Retina (tissue), 1 donor: ENCODE measurements at places on chromosomes 16 and 17.

- peak; percentile 71 for DNase-seq
Measured at GRCh38 chr16:71894229-71894920, 956 bp upstream of the IST1 start.

DNA sequence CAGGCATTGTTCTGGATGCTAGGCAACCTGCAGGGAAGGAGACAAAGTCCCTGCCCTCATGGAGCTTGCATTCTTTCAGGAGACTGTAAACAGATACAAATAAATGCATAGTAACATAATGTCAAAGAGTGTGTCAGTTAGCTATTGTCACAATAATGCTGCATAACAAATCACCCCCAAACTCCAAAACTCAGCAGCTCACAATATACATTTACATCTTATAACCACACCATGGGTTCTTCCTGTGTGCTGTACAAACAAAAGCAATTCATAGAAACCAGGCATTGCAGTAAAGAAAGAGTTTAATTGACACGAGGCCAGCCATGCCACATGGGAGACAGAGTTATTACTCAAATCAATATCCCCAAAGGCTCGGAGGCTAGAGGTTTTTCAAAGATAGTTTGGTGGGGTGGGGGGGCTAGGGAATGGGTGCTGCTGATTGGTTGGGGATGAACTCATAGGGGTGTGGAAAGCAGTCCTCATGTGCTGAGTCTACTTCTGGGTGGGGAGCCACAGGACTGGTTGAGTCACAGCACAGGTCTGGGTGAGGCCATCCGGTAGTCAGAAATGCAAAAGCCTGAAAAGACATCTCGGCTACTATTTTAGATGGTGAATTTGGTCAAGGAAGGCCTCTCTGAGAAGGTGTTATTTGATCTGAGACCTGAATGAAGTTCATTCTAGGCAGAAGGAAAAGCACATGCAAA is 79.0 kb downstream of the GPRC5B start:
- no peak for DNase-seq

DNA sequence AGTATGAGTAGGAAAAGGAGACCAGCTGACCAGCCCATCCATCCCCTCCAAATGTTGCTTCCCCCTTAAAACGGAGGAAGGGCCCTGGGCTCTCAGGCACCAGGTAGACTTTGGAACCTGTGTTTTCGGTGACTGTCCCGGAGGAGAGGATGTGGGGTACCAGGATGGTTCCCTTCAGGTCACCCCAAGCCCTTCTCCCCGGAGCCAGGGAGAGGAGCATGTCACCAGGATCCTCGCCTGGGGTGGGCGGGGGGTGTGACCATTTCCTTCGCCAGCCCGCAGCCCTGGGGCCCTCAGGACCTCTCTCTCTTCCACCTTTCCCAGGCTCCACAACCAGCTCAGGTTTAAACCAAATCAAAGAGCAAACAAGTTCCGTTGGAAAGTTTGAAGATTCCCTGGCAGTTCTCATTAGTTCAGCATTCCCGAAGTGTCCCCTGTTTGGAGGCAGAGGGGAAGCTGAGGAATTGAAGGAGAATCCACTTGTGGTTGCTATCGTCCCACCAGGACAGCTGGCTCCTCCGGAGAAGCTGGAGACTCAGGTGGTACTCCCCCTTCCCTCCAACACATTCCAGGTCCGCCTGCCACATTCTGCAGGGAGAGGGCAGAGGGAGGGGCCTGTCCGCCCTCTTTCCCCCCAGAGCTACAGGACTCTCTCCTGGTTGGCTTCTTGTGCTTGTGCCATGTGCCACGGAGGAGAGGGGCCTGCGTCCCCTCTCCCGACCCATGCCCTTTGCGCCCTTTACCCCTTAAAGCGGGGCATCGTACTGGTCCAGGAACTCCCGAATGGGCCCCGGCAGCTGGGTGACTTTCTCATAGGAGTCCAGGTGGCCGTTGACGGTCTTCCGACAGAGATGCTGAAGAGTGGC is 2.0 kb downstream of the SOCS3 start:
- no peak for DNase-seq

DNA sequence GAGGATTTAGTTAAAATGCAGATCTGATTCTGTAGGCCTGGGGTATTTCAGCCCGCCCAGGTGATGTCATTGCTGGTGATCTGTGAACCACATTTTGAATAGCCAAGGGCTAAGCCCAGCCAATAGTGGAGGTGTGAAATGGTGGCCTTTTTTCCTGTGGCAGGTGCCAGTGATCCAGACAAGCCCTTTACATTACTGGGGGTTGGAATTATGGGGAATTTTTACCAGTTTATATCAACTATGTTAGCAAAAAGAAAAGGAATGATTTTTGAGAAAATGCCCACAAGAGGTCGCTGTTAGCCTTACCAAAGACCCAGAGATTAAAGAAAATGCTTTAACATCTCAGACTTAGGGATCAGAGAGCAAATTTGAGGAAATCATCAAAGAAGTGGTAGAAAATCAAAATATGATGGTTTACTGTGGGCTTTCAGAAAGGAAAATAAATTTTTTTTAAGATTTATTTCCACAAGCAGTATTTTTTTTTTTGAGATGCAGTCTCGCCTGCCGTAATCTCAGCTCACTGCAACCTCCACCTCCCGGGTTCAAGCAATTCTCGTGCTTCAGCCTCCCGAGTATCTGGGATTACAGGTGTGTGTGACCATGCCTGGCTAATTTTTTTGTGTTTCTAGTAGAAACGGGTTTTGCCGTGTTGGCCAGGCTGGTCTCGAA is 3.9 kb downstream of the VPS35L start:
- DNase-seq, result peak; percentile 69

DNA sequence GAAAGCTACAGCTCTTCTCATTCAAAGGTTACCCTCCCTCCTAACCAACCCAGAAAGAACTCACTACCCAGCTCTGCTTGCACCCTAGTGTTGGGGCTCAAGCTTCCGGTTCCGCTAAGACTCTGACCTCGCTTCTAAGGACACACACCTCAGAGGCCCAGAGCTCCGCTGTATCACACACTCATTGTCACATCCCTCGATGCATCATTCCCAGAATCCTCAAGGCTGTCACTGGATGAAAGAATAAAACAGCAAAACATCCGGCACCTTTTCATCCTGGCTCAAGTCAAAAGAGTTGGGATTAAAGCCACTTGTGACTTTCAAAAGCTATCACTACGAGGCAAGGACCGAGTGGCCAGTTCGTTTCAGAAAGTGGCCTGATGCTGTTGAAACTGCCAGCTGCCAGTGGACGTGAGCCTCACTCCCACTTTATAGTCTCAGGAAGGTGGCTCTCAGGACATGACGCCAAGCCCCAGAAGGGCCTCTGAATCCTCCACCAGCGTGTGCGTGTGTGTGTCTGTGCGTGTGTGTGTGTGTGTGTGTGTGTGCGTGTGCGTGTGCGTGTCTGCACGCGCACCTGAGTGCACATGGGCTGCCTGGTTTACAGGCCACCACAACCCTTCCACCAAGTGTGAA is 29.0 kb downstream of the ZFHX3 start:
- DNase-seq, result no peak

DNA sequence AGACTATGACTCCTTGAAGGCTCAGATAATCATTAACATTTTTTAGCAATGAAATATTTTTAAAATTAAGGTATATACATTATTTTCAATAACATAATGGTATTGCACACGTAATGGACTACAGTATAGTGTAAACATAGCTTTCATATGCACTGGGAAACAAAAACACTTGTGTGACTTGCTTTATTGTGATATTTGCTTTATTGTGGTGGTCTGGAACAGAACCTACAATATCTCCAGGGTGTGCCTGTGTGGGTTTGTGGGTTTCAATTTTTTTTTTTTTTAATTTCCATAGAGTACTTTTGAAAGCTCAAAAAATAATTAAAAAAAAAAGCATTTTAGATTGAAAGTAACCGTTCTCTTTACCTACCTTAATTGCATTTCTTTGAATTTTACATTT is 25.3 kb downstream of the CYLD start:
- no peak for DNase-seq

GRCh38 chr16:87877942-87878507 is 8.7 kb upstream of the SLC7A5 start:
- DNase-seq, result no peak

DNA sequence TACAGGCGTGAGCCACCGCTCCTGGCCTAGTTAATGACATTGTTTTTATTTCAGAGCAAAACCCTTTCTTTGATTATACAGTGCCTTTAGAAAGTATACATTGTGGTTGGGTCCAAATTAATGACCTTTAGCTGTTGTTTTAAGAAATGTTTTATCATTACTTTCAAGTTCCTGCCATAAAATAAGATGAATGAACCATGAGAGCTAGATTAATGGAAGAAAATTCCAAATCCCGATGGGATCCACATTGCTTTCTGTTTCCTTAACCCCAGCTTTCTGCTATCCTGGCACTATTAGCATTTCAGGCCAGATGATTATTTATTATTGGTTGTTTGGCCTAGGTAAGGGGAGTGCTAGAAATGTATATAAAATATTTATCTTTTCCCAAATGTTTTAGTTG is 131.7 kb downstream of the ABCC1 start:
- DNase-seq, result no peak

GRCh38 chr16:3687792-3688191 is 29.5 kb downstream of the TRAP1 start:
- no peak for DNase-seq
